ENCODE measurements at places on chromosomes 6 and 20.

- no peak for DNase-seq
Observed at GRCh38 chr6:78942446-78942845, 75.1 kb downstream of the IRAK1BP1 start.

- no peak for DNase-seq
Observed at GRCh38 chr20:60754856-60755255, 497.2 kb upstream of the CDH4 start.

- no peak for DNase-seq
Observed at GRCh38 chr6:79377047-79377446, 142.6 kb upstream of the HMGN3 start.

- DNase-seq: no peak
Observed at GRCh38 chr6:168308390-168309144, 11.0 kb downstream of the DACT2 start.

- DNase-seq: no peak
Observed at GRCh38 chr6:135162678-135163439, 18.2 kb upstream of the MYB start.

GRCh38 chr20:6566821-6567220, 200.7 kb upstream of the BMP2 start:
- DNase-seq: no peak
